Activated CD4-positive, alpha-beta T cell treated with anti-CD3 and anti-CD28 coated beads for 36 hours (primary cell): ENCODE measurements at places on chromosomes 12 and 14. TPM values are rescaled to one million over a fixed set of nuclear protein-coding genes. Genes with fewer than 3 reads are reported as not detected.

The PALS1 gene
- 6.6 TPM for total RNA-seq

- peaks cover 31% of the 10 kb centered on the region for H3K27me3 ChIP-seq
- no peak overlapping the region for H3K4me3 ChIP-seq
- no peaks in the 10 kb centered on the region for H3K4me1 ChIP-seq
- H3K36me3 ChIP-seq: no peaks in the 10 kb centered on the region
Measured at GRCh38 chr12:15256761-15257160, 35.5 kb upstream of the RERG start.

The BATF gene
- total RNA-seq: 165 TPM

- no peak for DNase-seq
- H3K27ac ChIP-seq: peak overlapping the region; percentile 79
- peaks cover 21% of the 10 kb centered on the region for H3K4me1 ChIP-seq
- H3K4me3 ChIP-seq: no peak overlapping the region
- peaks cover 62% of the 10 kb centered on the region for H3K36me3 ChIP-seq
Measured at GRCh38 chr12:6332459-6332858, 9.4 kb downstream of the TNFRSF1A start.

The DDX47 gene
- 91.9 TPM for total RNA-seq

- peak within 1 kb of the TSS; percentile 90 for H3K4me3 ChIP-seq
- peak; percentile 72 for DNase-seq
- H3K27me3 ChIP-seq: no peaks in the 10 kb centered on the region
- peaks cover 37% of the 10 kb centered on the region for H3K4me1 ChIP-seq
- peak within 1 kb of the TSS; percentile 90 for H3K27ac ChIP-seq
- no peaks in the 10 kb centered on the region for H3K36me3 ChIP-seq
Measured at GRCh38 chr12:124566997-124567672, at the start of gene NCOR2. TSS of gene NCOR2 (minus strand) at chr12:124567612. CDS start at chr12:124495251, 72,361 bp downstream.

DNA sequence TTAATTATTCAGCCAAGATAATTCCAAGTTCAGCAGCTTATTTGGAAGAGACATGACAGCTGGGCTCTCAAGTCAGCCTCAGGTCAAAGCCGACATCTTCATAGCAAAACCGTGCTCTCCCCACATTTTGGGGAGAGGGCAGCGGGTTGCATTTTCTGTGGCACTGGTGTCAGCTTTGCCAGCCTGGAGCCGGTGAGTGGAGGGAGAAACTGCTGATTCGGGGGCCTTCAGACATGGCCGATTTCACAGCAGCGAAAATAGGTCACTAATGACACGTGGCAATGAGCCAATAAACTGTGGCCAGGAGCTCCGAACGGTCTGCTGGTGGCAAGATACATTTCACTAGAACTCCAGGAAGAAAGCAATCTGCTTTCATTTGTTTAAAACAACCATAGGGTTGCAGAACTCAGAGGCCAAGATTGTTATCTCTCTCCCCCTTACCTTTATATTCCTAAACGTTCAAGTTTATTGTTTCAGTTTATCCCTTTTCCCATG, 173.2 kb downstream of the CAND1 start:
- H3K4me1 ChIP-seq: peaks cover 18% of the 10 kb centered on the region
- peaks cover 4% of the 10 kb centered on the region for H3K27me3 ChIP-seq
- H3K36me3 ChIP-seq: no peaks in the 10 kb centered on the region
- no peak for DNase-seq
- H3K27ac ChIP-seq: no peak overlapping the region
- H3K4me3 ChIP-seq: no peak overlapping the region

- H3K4me3 ChIP-seq: no peak overlapping the region
- no peak overlapping the region for H3K27ac ChIP-seq
- H3K36me3 ChIP-seq: no peaks in the 10 kb centered on the region
- peaks cover 4% of the 10 kb centered on the region for H3K4me1 ChIP-seq
- no peaks in the 10 kb centered on the region for H3K27me3 ChIP-seq
Measured at GRCh38 chr14:53375599-53375998, 222.5 kb upstream of the DDHD1 start.

The SLCO1A2 gene
- not detected for total RNA-seq

GRCh38 chr14:51357250-51357649, 117.2 kb downstream of the TMX1 start:
- no peak for DNase-seq
- no peak overlapping the region for H3K27ac ChIP-seq
- peaks cover 4% of the 10 kb centered on the region for H3K27me3 ChIP-seq
- no peaks in the 10 kb centered on the region for H3K4me1 ChIP-seq

- H3K27ac ChIP-seq: no peak overlapping the region
- DNase-seq: no peak
- peaks cover 20% of the 10 kb centered on the region for H3K36me3 ChIP-seq
- H3K4me3 ChIP-seq: no peak overlapping the region
- H3K27me3 ChIP-seq: no peaks in the 10 kb centered on the region
Measured at GRCh38 chr12:121026274-121027045, 10.2 kb upstream of the C12orf43 start.

The KRT1 gene
- not detected for total RNA-seq

GRCh38 chr12:72219937-72220336, 52.2 kb upstream of the TRHDE start:
- DNase-seq: no peak
- no peak overlapping the region for H3K4me3 ChIP-seq
- no peaks in the 10 kb centered on the region for H3K36me3 ChIP-seq
- no peaks in the 10 kb centered on the region for H3K4me1 ChIP-seq
- no peaks in the 10 kb centered on the region for H3K27me3 ChIP-seq
- H3K27ac ChIP-seq: no peak overlapping the region

The FAM90A1 gene
- total RNA-seq: 0.33 TPM

The BLTP3B gene
- 39.5 TPM for total RNA-seq

DNA sequence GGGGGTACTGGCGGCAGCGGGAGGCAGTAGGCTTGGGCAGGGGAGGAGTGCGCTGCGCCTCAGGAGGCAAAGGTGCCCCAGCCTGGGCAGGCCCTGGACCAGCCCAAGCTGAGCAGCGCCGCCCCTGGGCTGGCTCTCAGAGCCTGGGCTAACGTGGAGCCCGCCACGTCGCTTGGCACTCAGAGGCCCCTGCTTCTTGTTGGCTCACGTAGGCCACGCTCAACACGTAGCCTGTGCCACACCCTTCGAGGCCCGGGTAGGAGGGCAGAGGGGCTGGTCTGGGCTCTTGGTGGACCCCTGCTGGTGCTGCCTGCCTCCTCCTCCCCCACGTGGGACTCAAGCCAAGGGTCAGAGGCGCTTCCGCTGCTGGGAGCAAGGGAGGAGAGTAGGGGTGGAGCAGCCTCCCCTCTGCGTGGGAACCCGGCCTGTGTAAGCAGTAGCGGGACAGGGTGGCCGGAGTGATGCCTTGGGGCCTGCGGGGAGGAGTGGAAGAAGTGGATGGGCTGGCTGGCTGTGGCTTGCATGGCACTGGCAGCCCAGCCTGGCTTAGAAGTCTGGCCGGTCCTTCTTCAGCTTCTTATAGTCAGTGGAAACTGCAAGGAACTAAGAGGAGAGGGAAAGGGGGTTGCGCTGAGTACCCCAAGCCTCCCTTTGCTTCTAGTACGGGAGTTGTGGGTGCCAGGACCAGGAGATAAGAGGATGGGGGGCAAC, 5.7 kb downstream of the SHMT2 start:
- peaks cover 56% of the 10 kb centered on the region for H3K36me3 ChIP-seq
- no peak overlapping the region for H3K4me3 ChIP-seq
- peaks cover 22% of the 10 kb centered on the region for H3K27me3 ChIP-seq
- no peak for DNase-seq
- no peak overlapping the region for H3K27ac ChIP-seq

GRCh38 chr12:31007636-31008175, 66.0 kb upstream of the DDX11 start:
- no peak for DNase-seq
- H3K4me3 ChIP-seq: no peak overlapping the region
- peaks cover 4% of the 10 kb centered on the region for H3K27me3 ChIP-seq
- H3K4me1 ChIP-seq: no peaks in the 10 kb centered on the region

The B4GALNT3 gene
- 2.2 TPM for total RNA-seq

DNA sequence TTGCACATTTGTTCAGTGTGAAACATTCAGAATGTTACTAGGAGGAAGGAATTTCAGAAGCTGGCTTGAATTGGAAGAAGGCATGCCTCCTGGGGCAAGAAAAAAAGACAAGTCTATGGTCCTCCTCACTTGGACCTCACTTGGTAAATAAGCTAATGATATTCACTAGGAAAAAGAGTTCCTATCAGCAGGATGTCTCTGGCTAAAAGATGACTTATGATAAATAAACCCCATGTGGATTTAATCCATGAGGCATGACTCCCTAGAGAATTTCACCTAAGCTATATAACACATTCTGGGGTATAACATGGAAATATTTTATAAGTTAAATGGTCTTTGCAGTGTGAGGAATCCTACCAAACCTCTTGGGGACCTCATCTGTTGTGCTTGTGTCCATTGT, 199.9 kb downstream of the LRIG3 start:
- H3K27ac ChIP-seq: no peak overlapping the region
- no peaks in the 10 kb centered on the region for H3K27me3 ChIP-seq
- no peak for DNase-seq
- H3K36me3 ChIP-seq: no peaks in the 10 kb centered on the region

GRCh38 chr12:12357719-12358461, 1.0 kb downstream of the BORCS5 start:
- peaks cover 39% of the 10 kb centered on the region for H3K4me1 ChIP-seq
- peaks cover 7% of the 10 kb centered on the region for H3K36me3 ChIP-seq
- peak overlapping the region; percentile 99 for H3K27ac ChIP-seq
- no peak for DNase-seq
- peak overlapping the region; percentile 98 for H3K4me3 ChIP-seq

The SLC25A21 gene
- not detected for total RNA-seq

- no peak for DNase-seq
- H3K4me3 ChIP-seq: no peak overlapping the region
- peaks cover 10% of the 10 kb centered on the region for H3K36me3 ChIP-seq
- no peak overlapping the region for H3K27ac ChIP-seq
- H3K4me1 ChIP-seq: peaks cover 12% of the 10 kb centered on the region
Measured at GRCh38 chr12:46354111-46354801, 18.3 kb downstream of the SLC38A2 start.

DNA sequence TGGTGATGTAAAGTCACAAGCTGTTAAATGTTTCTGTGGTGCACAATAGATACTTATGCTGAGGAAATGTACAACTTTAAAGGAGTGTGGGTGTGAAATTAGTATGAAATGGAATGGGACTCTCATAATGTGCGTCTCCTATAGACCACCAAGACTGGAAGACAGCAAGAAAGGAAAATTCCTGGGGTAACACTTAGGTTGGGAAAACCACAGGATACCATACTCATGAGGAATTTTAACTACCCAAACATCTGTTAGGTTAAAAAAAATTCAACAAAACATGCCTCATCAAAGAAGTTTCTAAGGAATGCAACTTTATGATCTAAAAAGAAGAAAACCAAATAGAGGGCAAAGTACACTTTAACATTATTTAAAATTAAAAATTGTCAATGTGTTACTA, 113.7 kb upstream of the MYF6 start:
- no peak overlapping the region for H3K4me3 ChIP-seq
- DNase-seq: no peak

DNA sequence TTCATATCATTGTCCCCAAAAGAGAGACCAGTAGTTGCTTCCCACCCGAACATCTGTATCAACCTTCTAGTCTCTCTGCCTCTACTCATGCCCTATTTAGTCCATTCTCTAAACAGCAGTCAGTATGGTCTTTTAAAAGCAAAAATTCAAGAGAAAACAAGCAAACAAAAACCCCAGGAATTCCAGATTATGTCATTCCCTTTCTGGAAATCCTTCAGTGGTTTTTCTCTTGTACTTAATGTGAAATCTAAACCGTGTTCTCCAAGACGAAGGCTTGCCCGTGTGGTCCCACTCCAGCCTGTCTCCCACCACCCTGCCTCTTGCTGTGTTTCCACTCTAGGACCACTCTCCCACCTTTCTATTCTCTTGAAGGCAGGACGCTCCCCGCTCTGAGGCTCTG, 90.8 kb downstream of the TMEM30B start:
- H3K36me3 ChIP-seq: no peaks in the 10 kb centered on the region
- no peak overlapping the region for H3K27ac ChIP-seq
- peaks cover 55% of the 10 kb centered on the region for H3K27me3 ChIP-seq
- peaks cover 9% of the 10 kb centered on the region for H3K4me1 ChIP-seq
- no peak for DNase-seq

DNA sequence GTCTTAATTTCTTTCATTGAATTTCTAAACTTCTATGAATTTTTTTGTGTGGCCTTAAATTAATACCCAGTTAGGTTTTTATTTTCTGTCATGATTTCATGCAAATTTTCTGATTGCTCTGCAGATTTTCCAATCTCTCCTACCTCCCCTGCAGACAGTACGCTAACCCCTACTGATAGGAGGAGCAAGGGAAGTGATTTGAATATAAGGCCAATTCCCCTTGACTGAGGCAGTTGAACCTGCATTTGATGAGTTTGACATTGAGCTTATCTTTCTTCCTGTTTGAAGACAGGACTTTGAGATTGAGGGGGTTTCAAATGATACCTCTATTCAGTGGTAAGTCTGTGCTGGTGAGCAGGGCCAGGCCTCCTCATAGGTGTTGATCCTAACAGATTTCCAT, 74.6 kb downstream of the SNAPC1 start:
- DNase-seq: no peak
- H3K27me3 ChIP-seq: no peaks in the 10 kb centered on the region
- H3K36me3 ChIP-seq: no peaks in the 10 kb centered on the region
- H3K27ac ChIP-seq: no peak overlapping the region

GRCh38 chr14:23437133-23438100, 2.0 kb upstream of the MYH7 start:
- H3K36me3 ChIP-seq: no peaks in the 10 kb centered on the region
- H3K27ac ChIP-seq: no peak overlapping the region
- no peak for DNase-seq
- H3K4me1 ChIP-seq: peaks cover 2% of the 10 kb centered on the region

The PLEKHG7 gene
- not detected for total RNA-seq
